SK-MEL-5 (cell line): ENCODE measurements at places on chromosomes 11 and 22.

GRCh38 chr22:29629903-29630516 is 26.6 kb downstream of the NF2 start:
- DNase-seq, result no peak

- no peak for DNase-seq
Measured at GRCh38 chr11:77148963-77149715, 21.1 kb downstream of the MYO7A start.

DNA sequence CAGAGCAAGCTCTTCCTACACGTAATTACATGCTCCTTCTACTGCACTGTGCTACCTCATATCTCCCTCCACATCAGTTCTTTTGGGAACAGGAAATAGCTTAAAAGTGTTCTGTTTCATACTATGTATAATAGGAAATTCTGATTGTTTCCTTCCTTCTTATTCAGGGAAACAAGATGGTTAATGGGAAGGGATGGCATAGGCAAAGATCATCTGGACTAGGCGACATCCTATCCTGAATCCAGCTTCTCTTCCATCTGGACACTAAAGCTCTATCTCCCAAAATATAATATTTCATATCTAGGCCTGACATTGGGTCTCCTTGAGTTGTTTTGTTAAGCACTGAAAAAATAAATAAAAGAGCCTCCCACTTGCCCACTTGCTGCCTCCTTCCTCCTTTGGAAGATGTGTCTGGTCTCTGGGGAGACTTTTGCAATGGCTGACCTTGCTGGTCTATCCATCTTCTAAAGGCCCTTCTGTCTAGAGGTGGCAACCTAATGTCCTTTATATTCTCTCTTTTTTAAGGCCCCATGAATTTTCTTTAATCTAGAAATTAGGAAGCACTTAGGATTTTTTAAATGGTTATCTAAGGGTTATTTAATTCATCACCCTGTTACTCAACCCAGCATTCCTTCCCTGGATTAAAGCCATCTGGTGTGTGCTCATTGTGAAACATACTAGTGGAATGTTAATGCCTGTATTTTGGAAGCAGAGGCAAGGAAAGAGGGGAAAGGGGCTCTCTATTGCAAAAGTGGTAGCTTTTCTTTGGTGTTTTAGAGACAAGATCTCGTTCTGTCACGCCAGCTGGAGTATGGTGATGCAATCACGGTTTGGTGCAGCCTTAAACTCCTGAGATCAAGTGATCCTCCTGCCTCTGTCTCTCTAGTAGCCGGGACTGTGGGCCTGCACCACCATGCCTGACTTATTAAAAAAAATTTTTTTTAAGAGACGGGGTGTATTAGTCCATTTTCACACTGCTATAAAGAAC is 20.6 kb downstream of the CLMP start:
- DNase-seq, result no peak

GRCh38 chr11:78261367-78261766 is 72.6 kb downstream of the USP35 start:
- DNase-seq, result no peak

DNA sequence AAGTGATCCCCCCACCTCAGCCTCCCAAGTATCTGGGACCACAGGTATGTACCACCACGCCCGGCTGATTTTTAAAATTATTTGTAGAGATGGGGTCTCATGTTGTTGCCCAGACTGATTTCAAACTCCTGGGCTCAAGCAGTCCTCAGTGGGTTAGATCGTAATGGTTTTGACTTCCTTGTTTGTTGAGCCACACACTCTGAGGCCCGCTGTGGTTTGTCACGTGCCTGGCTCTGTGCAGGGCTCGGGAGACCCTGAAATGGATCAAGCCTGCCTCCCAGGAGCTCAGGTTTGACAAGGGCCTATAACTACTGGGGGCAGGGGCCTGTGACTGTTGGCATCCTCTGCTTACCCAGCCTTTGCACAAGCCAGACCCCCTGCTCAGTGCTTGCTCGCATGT is 68.1 kb downstream of the MPPED1 start:
- no peak for DNase-seq

- DNase-seq, result no peak
Measured at GRCh38 chr22:24985826-24986214, 33.3 kb downstream of the KIAA1671 start.

DNA sequence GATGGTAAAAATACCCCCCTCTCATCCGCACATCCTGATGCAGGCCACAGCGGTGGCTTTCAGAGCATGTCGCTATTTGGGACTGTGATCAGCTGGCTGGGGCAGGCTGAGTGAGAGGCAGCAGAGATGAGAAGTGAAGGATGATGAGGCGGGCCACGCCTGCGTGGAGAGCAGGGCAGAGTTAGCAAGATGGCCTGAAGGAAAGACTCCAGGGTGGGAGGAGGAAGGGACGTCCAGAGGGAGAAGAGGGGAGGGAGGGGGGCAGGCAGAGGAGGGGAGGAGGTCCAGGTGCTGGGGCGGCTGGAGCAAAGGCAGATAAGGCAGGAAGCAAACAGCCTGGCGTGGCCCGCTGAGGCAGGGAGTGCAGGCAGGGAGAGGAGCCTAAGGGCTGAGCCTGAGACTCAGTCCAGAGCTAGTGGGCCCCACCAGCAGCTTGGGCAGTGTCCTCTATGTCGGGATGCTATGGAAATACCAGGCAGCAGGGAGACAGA is 29.1 kb downstream of the LRFN4 start:
- DNase-seq, result no peak

DNA sequence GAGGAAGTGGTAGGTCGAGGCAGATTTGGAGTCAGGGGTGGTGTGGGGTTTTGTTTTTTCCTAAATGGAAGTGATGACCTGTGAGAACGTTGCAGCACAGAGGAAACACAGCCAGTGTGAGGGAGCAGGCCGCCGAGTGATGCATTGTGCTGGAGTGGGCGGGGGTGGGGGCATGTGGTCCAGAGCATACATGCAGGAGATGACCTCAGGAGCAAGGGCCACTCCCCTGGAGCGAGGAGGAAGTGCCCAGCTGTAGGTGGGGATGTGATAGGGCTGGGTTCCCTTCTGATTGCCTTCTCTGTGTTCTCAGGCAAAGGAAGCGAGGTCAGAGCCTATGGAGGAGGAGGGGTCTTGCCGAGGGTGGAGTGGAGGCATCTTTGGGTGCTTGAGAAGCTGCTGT is 81.4 kb downstream of the PPP6R3 start:
- DNase-seq, result no peak
